ENCODE measurements at places on chromosomes 1 and 21.

- no peak for DNase-seq
Measured at GRCh38 chr1:166471359-166471758, 304.6 kb upstream of the FAM78B start.

- DNase-seq: no peak
Measured at GRCh38 chr1:25926731-25927496, 20.7 kb upstream of the STMN1 start.

DNA sequence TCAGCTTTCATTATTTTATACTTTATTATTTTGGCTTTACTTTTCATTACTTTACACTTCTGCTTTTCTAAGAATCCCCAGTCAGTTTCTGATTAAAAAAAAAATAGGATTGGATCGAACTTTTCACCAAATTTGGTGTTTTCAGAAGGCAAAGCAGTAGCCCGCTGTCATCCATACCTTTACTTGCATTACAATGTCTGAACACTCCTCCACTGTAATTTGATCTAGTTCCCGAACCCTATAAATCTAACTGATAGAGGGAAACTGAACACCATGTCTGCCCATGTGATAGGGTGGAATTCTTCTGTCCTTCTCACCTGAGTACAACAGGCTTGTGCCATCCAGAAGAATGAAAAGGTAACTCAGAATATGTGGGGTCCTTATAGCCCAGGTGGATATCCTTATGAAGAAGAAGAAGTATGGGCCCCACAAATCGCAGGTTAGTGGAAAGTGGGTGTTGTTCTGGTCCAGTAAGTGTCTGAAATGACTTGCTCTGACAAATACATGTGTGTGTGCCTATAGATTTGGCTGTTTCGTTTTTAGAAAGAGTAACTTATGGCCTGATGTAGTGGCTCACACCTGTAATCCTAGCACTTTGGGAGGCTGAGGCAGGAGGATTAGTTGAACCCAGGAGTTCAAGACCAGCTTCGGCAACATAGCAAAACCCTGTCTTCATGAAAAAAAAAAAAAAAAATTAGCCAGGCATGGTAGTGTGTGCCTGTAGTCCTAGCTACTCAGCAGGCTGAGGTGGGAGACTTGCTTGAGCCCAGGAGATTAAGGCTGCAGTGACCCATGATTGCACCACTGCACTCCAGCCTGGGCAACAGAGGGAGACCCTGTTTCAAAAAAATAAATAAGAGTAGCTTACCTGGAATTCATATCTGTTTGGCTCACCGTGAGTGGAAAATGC, 26.6 kb upstream of the CDC14A start:
- no peak for DNase-seq

DNA sequence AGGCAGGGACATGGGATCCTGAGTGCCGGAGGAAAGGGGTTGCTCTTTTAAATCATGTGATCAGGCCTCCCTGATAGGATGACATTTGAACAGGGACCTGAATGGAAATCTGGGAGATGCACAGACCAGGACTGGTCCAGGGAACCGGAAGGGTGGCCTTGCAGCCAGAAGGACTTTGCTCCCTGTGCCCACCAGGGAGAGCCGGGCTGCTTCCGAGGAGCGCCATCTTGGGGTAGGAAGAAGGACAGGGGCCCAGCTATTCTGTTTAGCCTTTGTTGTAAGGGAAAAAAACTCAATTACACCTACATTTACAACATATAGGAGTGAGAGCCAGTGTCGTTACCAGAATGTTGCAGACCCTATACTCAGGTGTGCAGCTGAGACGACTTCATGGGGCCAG, 5.5 kb downstream of the KLHDC7A start:
- DNase-seq: no peak

- DNase-seq: no peak
Measured at GRCh38 chr1:163013826-163014600, 55.1 kb upstream of the RGS4 start.

GRCh38 chr1:6513320-6513801, 21.9 kb upstream of the PLEKHG5 start:
- no peak for DNase-seq

DNA sequence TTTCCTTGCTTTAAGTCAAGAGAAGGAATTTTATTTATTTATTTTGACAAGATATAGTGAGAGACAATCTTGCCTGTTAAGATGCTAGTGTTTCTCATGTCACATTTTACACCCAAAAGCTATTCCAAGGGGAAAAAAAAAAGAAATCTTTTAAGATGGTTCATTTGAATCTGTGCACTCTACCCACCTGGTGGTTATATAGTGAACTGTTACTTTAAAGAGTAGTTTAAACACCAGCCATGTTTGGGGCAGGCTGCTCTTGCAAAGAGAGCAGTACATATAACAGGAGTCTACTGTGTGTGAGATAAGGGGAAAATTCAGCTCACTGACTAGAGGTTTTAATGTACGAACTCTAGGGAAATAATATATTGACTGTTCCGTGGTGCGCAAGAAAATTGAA, 3.3 kb upstream of the ELAVL4 start:
- no peak for DNase-seq

DNA sequence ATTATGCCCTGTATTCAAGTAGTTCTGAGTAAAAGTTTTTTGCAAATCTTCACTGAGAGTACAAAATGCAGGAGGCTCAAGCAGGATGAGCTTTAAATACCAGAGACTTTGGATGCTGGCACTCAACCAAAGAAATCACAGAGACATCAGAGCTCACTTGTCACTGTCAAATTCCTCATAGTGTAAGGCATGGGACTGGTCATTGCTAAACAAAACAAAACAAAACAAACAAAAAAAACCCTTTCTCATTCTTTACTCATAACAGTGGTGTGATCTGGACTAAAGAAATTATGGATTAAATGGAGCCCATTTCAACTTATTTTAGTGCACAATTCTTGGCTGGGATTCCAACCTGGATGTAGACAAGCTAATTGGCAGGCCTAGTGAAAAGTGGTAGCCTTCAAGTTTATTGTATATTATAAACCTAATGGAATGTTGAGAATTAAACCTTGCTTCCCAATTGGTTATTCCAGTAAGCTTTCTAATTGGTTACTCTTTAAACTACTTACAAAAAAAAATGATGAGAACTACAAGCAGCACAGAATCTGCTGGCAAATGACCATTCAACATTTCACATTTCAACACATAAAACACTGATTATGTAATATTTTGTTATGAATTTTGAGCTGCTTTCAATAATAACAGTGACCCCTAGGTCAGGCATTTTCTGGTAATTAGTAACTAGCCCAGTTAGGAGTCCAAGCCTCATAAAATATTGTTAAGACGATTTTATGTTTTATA, 30.6 kb upstream of the NEK7 start:
- DNase-seq: peak; percentile 25

GRCh38 chr21:28099001-28099705, 893.5 kb downstream of the LTN1 start:
- DNase-seq: no peak

DNA sequence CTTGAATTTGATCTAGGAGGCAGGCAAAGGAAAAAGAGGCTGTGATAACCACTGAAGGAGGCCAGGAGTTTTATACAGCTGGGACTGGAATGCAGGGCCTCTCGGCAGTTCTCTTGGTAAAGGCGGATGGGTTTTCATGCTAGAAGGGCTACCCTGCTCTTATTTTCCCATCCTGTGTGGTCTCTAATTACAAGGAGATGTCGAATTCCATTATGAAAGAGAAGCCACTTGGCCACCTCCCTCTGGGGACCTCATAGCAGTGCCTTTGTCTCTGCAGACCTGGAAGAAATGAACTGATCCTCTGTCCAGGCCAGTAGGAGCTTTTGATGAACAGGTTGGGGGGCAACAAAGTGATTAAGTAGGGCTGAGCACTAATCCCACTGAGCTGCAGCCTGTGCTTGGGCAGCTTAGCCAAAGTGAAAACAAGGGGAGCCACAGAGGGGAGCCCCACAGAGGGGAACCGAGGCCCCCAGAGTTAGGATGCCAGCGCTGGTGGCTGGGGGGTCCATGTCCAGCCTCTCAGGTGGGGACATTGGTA, 42.2 kb upstream of the BCAR3 start:
- DNase-seq: no peak

DNA sequence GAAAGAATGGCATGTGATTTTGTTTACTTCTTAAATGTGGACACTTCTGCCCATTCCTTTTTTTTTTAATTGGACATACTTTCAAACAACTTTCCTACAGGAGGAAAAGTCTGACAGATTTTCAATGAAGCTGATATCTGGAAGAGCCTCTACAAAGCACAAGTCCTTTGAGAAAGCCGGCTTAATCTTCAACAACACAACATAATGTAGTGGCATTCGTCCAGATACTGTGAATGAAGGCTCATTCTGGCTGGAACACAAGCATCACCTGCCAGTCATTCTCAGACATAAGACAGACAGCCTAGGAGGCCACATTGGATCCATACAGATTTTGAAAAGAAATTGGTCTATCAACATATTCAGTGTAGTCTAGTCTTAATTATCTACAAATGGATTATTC, 4.9 kb downstream of the OTUD7B start:
- no peak for DNase-seq

DNA sequence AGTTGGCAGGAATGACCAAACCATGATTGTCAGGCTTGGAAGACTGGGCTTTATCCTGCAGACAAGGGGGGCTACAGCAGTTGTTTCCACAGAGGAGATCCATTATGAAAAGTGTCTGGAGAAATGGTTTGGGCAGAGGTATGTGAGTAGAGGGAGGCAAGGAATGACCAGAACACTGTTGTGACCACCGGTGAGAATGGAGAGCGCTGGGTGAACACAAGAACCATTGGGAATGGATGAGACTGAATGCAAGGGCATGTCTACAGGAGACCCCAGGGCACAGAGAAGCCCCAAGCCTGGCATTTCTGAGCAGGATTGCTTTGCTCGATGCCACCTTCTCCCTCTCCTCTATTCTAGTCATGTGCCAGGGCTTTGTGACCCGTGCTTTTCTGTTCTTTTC, 125.1 kb downstream of the CACNA1E start:
- no peak for DNase-seq

Data from A549 (cell line).